ENCODE measurements at places on chromosomes 16 and 17.

- DNase-seq = peak; percentile 33
Measured at GRCh38 chr17:35345926-35346771, 27.3 kb downstream of the SLFN11 start.

- no peak for DNase-seq
Measured at GRCh38 chr17:49548506-49549310, 27.0 kb upstream of the NXPH3 start.

GRCh38 chr16:27729516-27730304, 179.8 kb downstream of the KATNIP start:
- no peak for DNase-seq

DNA sequence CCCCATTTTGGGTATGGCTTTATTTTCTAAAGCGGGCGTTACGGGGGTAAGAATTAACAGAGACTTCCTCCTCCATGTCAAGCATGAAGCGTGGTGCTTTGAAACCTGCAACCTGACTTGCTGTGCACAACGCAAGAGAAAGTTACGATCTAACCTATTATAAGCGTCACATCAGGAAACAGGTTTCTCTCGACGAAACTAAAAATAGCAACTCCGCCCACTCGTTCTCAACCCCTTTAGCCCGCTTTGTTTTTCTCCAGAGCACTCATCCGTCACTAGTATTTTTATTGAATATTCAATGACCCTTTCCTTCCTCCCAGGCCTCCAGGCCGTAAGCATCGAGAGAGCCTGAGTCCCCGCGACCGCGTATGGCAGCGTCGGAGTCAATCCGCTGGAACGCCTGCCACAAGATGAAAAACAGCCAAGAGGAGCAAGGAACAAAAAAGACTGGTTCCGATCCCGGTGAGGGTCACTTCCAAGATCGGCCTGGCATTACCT, 555 bp downstream of the NUP88 start:
- DNase-seq = no peak

GRCh38 chr17:8451933-8452614, 16.4 kb downstream of the NDEL1 start:
- DNase-seq = no peak

DNA sequence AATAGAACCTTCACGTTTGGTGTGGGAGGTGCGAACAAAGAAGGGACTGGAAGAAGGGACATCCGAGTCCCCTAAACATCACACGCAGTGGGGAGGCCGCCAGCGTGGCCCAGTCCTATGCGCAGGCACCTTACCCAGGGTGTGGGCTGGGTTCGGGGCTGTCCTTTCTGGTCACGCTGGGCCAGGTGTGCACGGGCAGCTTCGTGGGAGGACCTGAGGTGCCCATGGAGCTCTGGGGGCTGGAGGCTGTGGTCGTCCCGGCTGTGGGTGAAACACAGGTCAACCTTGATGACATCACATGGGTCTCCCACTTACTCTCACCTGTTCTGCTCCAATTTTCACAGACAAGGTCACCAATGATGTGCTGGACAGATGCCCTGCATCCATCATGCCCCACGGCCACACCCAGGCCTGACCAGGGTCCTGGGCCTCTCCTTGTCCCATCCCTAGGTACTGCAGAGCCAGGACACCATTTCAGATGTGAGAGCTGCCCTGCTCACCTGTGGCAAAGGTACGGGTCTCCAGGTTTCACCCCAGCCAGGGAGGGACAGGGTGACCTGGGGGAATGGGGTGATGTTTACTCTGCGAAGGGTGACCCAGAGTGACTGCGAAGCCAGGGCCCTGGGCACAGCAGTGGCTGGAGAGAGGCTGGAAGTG, 3.1 kb downstream of the CD300C start:
- no peak for DNase-seq

- no peak for DNase-seq
Measured at GRCh38 chr17:55341432-55341831, 76.7 kb downstream of the HLF start.

GRCh38 chr16:65343556-65343955, 221.7 kb upstream of the CDH11 start:
- DNase-seq = no peak

- no peak for DNase-seq
Measured at GRCh38 chr16:30902029-30902972, 5.9 kb downstream of the CTF1 start.

- DNase-seq = no peak
Measured at GRCh38 chr16:50235581-50235980, 30.8 kb upstream of the ADCY7 start.

- no peak for DNase-seq
Measured at GRCh38 chr17:57745242-57745641, at the start of gene CCDC182. Gene CCDC182 (minus strand): TSS chr17:57745299. CDS start chr17:57745272, 27 bp downstream.

DNA sequence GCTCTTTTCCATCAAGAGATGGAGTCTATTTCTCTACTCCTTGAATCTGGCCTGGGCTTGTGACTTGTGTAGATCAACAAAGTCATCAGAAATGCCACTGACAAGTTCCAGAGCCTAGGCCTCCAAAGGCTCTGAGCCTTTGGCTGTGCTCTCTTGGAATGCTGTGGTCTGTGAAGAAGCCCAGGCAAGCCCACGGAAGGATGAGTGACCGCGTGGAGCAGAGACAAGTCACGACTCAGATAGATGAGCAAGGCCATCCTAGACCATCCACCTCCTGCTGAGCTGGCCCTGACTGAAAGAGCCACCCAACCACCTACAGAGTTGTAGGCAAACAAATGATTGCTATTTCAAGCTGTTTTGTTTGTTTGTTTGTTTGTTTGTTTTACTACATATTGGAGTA, 11.6 kb upstream of the ICAM2 start:
- DNase-seq = no peak

GRCh38 chr17:44335968-44336367, 9.1 kb upstream of the GRN start:
- no peak for DNase-seq

DNA sequence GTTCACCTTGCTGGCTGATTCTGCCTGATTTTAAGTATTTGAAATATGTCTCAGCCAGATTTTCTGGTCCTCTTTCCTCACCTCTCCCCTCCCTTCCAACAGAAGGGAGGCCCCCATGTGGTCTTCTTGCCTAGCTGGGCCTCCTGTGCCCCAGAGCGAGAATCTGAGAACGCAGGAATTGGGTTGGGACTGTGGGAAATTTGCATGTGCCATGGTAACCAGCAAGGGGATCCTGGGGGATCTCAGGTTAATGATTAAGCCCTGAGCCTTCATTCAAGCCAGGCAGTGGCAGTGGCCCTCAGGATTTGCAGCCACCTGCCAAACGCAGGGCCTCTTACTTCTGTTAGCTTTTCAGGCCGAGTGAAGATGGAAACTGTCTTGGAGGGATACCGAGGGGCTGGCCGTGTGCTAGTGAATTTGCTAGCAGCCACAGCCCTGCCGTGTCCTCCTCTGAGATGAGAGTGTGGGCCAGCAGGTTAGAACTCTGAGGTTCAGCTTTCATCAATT, 40.2 kb downstream of the KSR1 start:
- no peak for DNase-seq

DNA sequence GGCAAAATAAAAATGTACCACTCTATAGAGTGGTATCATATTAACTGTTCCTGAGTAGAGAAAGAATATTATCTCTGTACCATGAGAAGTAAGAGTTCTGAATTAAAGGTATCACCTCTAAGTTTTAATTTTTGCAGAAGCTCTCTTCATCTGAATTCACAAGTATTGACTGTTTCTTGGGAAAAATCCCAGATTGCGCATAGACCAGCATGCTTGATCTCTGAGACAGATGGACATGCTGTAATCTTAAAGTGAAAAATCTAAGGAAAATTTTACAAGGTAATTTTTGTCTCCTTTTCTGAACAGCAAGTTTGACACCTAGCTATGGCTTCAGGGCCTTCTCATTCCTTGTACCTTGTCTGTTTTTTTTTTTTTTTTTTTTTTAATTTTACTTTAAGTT, 1050.7 kb upstream of the RBFOX1 start:
- no peak for DNase-seq

GRCh38 chr16:20614186-20615141, 38.3 kb upstream of the ACSM2B start:
- no peak for DNase-seq

DNA sequence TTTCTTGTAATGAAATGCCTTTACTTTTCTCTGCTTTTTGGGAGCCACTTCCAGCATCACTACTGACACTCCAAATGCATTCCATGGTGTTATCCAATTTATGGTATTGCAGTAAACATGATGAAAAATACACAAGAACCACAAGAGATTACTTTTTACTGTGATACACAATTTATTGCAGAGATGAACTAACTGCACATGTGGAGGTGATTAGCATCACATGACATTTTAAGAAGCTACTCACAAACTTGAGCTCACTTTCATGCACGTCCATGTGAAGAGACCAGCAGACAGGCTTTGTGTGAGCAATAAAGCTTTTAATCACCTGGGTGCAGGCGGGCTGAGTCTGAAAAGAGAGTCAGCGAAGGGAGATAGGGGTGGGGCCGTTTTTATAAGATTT, 780.5 kb upstream of the GOT2 start:
- no peak for DNase-seq

GRCh38 chr16:48961546-48961945, 320.1 kb downstream of the CBLN1 start:
- no peak for DNase-seq

- no peak for DNase-seq
Measured at GRCh38 chr17:81493198-81494038, 19.2 kb downstream of the ACTG1 start.

- DNase-seq = no peak
Measured at GRCh38 chr17:20203761-20204263, 194.7 kb downstream of the SPECC1 start.

Measured in breast epithelium (tissue), 4 donors.